ENCODE measurements at places on chromosomes 6 and 20. TPM values are rescaled to one million over a fixed set of nuclear protein-coding genes. Genes with fewer than 3 reads are reported as not detected.
A peak's percentile ranks its signal among the peaks of the same experiment; 100 is the strongest.

- H3K4me1 ChIP-seq, result no peaks in the 10 kb centered on the region
- H3K4me3 ChIP-seq, result no peak overlapping the region
- no peak overlapping the region for H3K27ac ChIP-seq
These were observed 14.5 kb upstream of the BCAS1 start for GRCh38 chr20:54084727-54085388.

Gene SEMG1
- total RNA-seq, result not detected

Gene MCM9
- total RNA-seq, result 17.9 TPM

- no peak for DNase-seq
- no peak overlapping the region for H3K4me3 ChIP-seq
- no peak overlapping the region for H3K27ac ChIP-seq
- peaks cover 24% of the 10 kb centered on the region for H3K27me3 ChIP-seq
- H3K36me3 ChIP-seq, result no peaks in the 10 kb centered on the region
These were observed 40.6 kb upstream of the NKX2-2 start for GRCh38 chr20:21554376-21554890.

DNA sequence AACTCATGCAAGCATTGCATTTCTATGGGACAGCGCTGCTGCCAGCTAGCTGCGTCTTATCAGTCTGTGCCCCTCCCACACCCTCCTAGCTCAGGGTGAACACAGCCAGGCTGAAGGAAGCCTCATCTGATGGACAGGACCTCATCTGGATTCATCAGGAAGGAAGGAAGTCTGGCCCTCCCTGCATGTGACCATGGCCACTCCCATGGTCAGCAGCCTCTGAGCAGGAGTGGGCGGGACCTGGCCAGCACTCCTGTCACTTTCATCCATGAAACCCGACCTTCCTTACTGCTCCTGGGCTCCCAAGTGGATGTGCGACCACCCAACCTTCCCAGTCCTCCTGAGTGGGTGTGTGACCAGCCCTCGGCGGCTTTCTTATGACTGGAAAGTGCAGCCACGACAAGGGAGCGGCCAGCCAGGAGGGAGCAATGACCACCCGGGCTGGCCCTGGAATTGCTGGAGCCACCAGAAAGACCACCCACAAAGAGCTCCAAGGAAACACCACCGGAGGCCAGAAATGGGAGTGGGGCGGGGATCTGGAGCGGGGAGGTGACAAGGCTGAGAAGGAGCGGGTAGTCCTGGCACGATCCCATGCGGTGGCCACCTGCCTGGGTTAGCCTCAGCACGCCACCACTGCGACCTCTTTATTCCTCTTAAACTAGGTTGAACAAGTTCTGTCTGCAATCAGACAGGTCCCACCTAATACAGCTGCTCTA is 241.2 kb downstream of the TTLL2 start:
- peak; percentile 43 for DNase-seq
- no peak overlapping the region for H3K4me3 ChIP-seq
- no peaks in the 10 kb centered on the region for H3K36me3 ChIP-seq
- no peaks in the 10 kb centered on the region for H3K4me1 ChIP-seq
- H3K27me3 ChIP-seq, result no peaks in the 10 kb centered on the region

- no peaks in the 10 kb centered on the region for H3K36me3 ChIP-seq
- no peak overlapping the region for H3K4me3 ChIP-seq
- H3K4me1 ChIP-seq, result no peaks in the 10 kb centered on the region
- DNase-seq, result no peak
- no peak overlapping the region for H3K27ac ChIP-seq
These were observed 4.3 kb upstream of the DCBLD1 start for GRCh38 chr6:117477988-117478852.

Gene NDRG3
- 24.7 TPM for total RNA-seq

DNA sequence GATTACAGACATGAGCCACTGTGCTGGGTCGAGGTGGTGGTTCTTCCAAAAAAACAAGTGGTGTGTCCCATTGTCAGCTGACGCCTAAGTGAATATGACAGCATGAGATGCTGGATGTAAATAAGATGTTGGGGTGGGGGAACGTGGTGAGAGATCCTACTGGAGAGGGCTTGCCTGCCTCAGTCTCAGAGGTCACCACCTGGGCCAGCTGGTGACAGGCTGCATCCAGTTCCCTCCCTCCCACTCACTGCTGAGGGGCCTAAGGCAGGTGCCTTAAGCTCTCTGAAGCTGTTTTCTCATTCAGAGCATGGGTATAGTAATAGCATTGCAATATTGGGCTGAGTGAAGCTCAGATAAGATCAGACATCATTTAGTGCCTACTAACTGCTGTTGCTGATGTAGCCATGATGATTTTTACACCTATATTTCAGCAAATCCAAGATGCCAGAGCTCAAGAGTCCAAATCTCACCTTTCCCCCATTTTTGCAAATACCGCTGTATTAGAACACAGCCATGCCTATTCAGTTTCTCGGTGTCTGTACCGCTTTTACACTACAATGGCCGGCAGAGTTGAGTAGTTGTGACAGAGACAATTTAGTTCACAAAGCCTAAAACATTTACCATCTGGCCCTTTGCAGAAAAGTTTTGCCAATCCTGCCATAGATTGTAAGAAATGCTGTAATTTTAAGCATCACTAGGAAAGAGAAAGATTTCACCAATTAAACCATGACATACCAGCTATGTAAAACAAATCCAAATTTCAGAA is 171.3 kb downstream of the ANKRD60 start:
- no peak for DNase-seq
- no peak overlapping the region for H3K27ac ChIP-seq
- no peaks in the 10 kb centered on the region for H3K27me3 ChIP-seq
- H3K4me1 ChIP-seq, result peaks cover 7% of the 10 kb centered on the region
- no peaks in the 10 kb centered on the region for H3K36me3 ChIP-seq
- H3K4me3 ChIP-seq, result no peak overlapping the region

- H3K27me3 ChIP-seq, result no peaks in the 10 kb centered on the region
- no peaks in the 10 kb centered on the region for H3K4me1 ChIP-seq
- no peak overlapping the region for H3K27ac ChIP-seq
- no peaks in the 10 kb centered on the region for H3K36me3 ChIP-seq
- no peak for DNase-seq
These were observed 40.2 kb downstream of the E2F3 start for GRCh38 chr6:20441921-20442320.

- H3K27me3 ChIP-seq, result no peaks in the 10 kb centered on the region
- no peak overlapping the region for H3K27ac ChIP-seq
- no peak for DNase-seq
- no peaks in the 10 kb centered on the region for H3K36me3 ChIP-seq
- H3K4me1 ChIP-seq, result no peaks in the 10 kb centered on the region
These were observed 17.5 kb upstream of the KCNK16 start for GRCh38 chr6:39339868-39340550.

DNA sequence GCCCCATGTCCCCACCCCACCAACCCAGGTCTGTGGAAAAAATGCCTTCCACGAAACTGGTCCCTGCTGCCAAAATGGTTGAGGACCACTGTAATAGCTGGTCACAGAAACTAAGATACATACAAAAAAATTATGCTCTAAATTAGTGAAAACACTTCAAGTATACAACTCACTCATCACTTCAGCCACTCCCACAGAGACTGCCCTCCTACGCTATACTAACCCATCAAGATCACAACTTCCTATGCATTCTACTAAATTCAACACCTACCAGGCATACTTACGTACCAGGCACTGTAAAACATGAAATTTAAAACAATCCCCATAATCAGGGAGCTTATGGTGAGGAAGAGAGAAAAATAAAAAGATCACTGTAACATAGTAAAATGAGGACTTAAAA is 22.9 kb downstream of the RUNX2 start:
- H3K4me1 ChIP-seq, result no peaks in the 10 kb centered on the region
- no peaks in the 10 kb centered on the region for H3K36me3 ChIP-seq
- DNase-seq, result no peak
- H3K27ac ChIP-seq, result no peak overlapping the region
- H3K27me3 ChIP-seq, result no peaks in the 10 kb centered on the region

Gene EFCAB8
- 0.32 TPM for total RNA-seq

DNA sequence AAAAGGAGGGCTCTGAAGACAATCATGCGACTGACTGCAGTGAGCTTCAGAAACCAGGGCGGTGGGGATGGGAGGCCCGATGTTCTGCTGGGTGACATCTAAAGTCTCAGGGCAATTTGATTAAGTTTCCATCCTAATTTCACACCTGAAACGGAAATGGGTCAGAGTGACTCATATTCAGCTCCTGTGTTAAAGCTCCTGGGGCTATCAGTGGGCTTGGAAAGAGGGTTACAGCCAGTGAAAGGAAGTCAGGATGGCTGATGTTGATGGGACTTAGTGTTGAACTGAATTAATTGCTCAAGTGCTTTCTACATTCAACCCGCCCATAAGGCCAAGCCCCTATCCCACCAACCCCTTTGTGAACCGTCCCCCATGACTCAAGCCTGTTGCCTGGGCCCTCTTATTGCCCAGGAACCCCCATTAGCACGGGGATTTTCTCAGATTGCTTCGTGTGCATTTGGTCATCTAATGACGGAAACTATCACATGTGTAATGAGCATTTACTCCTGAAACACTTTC is 47.1 kb upstream of the TBC1D7 start:
- no peaks in the 10 kb centered on the region for H3K4me1 ChIP-seq
- DNase-seq, result no peak
- no peaks in the 10 kb centered on the region for H3K27me3 ChIP-seq
- H3K36me3 ChIP-seq, result no peaks in the 10 kb centered on the region

DNA sequence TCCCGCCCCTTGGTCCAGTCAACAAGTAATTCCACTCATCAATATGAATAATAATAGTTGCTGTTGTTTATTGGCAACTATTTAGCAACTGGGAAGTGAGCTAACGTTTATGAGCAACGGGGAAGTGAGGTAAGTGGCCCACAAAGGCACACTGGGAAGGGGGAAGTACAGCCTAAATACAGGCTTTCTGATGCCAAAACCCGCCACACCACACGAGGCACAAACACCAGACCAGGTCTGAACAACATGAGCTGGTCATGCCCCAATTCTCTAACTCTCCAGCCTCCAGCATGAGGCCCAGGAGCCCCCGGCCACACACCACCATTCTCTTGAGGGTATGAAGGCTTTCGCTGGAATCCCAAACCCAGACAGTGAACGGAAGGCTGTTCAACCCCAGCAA is 50.8 kb downstream of the PREX1 start:
- H3K36me3 ChIP-seq, result no peaks in the 10 kb centered on the region
- H3K27me3 ChIP-seq, result no peaks in the 10 kb centered on the region
- DNase-seq, result no peak
- H3K27ac ChIP-seq, result no peak overlapping the region

- H3K4me1 ChIP-seq, result peaks cover 7% of the 10 kb centered on the region
- no peaks in the 10 kb centered on the region for H3K36me3 ChIP-seq
- no peak for DNase-seq
- no peaks in the 10 kb centered on the region for H3K27me3 ChIP-seq
These were observed 45.7 kb downstream of the OR2B2 start for GRCh38 chr6:27866357-27867050.

Gene LZTS3
- total RNA-seq, result 9.3 TPM

- H3K4me3 ChIP-seq, result no peak overlapping the region
- no peak overlapping the region for H3K27ac ChIP-seq
- no peaks in the 10 kb centered on the region for H3K36me3 ChIP-seq
- no peaks in the 10 kb centered on the region for H3K27me3 ChIP-seq
These were observed 108.6 kb upstream of the MRPS10 start for GRCh38 chr6:42326248-42326647.

GRCh38 chr20:3407040-3407770 is at the start of gene DNAAF9:
Gene DNAAF9, minus strand, starts transcription at chr20:3407669. Its CDS starts 112 bp downstream, at chr20:3407557.
- DNase-seq, result peak; percentile 56
- no peaks in the 10 kb centered on the region for H3K36me3 ChIP-seq
- peak within 1 kb of the TSS; percentile 79 for H3K4me3 ChIP-seq
- H3K27ac ChIP-seq, result peak within 1 kb of the TSS; percentile 93

DNA sequence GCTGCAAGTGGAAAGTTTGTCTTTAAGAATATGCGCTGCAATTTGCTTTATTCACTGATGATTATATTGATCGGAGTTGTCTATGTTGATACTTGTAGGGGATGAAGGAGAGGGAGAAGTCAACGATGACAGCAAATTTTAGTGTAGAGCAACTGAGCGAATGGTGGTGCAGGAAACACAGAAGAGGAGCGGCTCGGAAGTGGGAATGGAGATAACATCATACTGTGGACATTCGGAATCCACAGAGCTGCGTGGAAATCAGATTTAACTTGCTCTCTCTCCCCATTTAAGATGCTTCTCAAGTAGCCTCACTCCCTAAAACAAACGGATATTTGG is 722 bp upstream of the TMEM14B start:
- no peaks in the 10 kb centered on the region for H3K36me3 ChIP-seq
- peak overlapping the region; percentile 75 for H3K27ac ChIP-seq
- H3K27me3 ChIP-seq, result no peaks in the 10 kb centered on the region
- DNase-seq, result no peak
- H3K4me1 ChIP-seq, result peaks cover 11% of the 10 kb centered on the region
- H3K4me3 ChIP-seq, result peak overlapping the region; percentile 69

Gene FAM83D
- total RNA-seq, result 0.64 TPM

Gene BPIFA1
- total RNA-seq, result not detected

Gene TSHZ2
- total RNA-seq, result 59.6 TPM

GRCh38 chr6:170403451-170403850 is 96.9 kb downstream of the FAM120B start:
- H3K27me3 ChIP-seq, result no peaks in the 10 kb centered on the region
- no peak overlapping the region for H3K4me3 ChIP-seq
- DNase-seq, result no peak
- H3K36me3 ChIP-seq, result no peaks in the 10 kb centered on the region
- H3K27ac ChIP-seq, result no peak overlapping the region

DNA sequence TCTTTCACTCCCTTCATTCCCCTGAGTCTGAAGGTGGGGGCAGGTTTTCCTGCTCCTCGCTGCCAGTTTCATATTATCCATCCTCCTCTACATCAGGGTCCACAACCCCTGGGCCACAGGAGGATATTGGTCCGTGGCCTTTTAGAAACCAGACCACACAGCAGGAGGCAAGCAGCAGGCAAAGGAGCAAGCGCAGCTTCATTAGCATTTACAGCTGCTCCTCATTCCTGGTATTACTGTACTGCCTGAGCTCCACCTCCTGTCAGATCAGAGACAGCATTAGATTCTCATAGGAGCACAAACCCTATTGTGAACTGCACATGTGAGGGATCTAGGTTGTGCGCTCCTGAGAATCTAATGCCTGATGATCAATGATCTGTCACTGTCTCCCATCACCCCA is 380.3 kb downstream of the ARHGAP18 start:
- H3K27me3 ChIP-seq, result no peaks in the 10 kb centered on the region
- H3K27ac ChIP-seq, result no peak overlapping the region
- no peaks in the 10 kb centered on the region for H3K4me1 ChIP-seq
- no peaks in the 10 kb centered on the region for H3K36me3 ChIP-seq
- no peak overlapping the region for H3K4me3 ChIP-seq

GRCh38 chr6:34696189-34696738 is 303 bp downstream of the ILRUN start:
- peak overlapping the region; percentile 86 for H3K4me3 ChIP-seq
- peak overlapping the region; percentile 99 for H3K27ac ChIP-seq
- peak; percentile 65 for DNase-seq
- H3K36me3 ChIP-seq, result no peaks in the 10 kb centered on the region
- H3K4me1 ChIP-seq, result no peaks in the 10 kb centered on the region
- no peaks in the 10 kb centered on the region for H3K27me3 ChIP-seq

- H3K4me3 ChIP-seq, result no peak overlapping the region
- H3K27ac ChIP-seq, result no peak overlapping the region
- H3K36me3 ChIP-seq, result no peaks in the 10 kb centered on the region
- no peaks in the 10 kb centered on the region for H3K27me3 ChIP-seq
These were observed 5.2 kb downstream of the RNF217 start for GRCh38 chr6:124967444-124967843.

Data from breast epithelium (tissue), 4 donors.